ENCODE measurements at places on chromosomes 6 and 20.

GRCh38 chr6:142400495-142400894 is 98.7 kb downstream of the ADGRG6 start:
- no peak for DNase-seq

DNA sequence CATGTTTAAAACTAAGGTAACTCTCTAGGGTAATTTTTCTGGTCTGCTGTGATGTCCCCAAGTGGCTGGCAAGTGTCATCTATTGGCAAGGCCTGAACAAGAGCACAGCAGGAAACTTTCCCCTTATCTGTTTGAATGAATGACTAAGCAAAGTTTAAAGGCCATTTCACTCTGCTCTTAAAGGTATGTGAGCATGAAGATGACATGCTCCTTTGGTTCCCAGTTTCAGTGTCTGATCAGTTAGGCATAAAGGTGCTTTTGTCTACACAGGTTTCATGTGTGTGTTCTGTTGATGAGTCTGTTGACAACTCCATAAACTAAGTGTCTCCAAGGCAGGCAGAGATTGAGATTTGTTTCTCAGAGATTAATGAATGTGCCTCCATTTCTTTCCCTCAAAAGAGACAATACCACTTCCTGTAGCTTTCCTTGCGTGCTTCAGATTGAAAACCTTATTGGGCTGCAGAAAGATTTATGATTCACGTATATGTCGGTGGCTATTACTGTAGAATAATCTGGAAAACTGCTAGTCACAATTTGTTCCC is 83.9 kb downstream of the MAP3K7 start:
- DNase-seq, result no peak

GRCh38 chr20:43463527-43464218 is 6.0 kb downstream of the SRSF6 start:
- no peak for DNase-seq

DNA sequence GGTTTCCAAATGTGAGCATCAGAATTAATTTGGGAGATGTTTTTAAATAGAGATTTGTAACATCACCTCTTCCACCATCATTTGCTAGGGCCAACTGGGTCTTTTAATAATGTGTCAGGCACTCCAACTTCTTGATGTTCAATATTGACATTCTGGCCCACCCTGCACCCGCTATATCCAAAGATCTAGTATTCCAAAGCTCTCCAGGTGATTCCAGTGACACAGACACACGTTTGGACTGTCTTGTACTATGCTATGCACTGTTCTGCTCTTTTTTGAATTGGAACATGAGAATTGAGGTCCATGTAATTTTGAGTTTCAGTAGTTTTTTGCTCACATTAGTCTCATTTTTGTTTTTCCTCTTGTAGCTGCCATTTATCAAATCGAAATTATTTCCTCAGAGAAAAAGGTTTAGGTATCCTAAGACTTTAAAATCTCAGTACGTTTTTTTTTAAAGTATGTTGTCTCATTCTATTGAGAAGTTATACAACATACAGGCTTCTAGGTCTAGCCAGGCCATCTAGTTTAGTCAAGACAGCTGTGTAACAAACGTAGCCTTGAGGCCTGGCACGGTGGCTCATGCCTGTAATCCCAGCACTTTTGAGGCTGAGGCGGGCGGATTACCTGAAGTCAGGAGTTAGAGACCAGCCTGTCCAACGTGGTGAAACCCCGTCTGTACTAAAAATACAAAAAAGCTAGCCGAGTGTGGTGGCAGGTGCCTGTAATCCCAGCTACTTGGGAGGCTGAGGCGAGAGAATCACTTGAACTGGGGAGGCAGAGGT is 3.1 kb downstream of the BICRAL start:
- no peak for DNase-seq

DNA sequence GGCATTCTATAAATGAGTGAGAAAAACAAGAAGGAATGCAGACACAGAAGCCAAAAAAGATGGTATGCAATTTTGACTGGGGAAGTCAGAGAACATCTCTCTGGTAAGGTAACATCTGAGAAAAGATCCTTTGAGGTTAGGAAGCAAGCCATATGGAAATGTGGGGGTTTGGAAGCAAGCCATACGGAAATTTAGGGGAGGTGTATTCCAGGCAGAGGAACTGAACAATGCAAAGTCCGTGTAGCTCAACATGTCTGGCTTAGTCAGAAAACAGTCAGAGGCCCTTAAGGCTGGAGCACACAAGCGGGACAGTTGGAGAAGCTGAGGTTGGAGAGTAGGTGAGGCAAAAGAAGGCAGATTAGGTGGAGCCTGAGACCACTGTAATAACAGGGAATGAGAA is 35.3 kb downstream of the RALGAPA2 start:
- no peak for DNase-seq

GRCh38 chr6:79446006-79446405 is 91.2 kb downstream of the LCA5 start:
- no peak for DNase-seq

GRCh38 chr6:139927236-139927635 is 552.8 kb upstream of the CITED2 start:
- DNase-seq, result no peak

DNA sequence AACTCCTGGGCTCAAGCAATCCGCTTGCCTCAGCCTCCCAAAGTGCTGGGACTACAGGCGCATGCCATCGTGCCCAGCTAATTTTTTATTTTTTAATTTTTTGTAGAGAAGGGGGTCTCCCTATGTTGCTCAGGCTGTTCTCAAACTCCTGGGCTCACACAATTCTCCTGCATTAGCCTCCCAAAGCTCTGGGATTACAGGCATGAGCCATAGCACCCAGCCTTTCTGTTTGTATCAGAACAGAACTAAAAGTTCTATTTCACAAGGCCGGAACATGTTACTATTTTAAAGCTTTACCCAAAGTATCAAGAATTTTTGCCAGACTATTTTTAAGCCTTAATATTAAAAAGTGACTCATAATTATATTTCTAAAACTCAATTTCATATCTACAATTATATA is 42.4 kb downstream of the NDRG3 start:
- DNase-seq, result no peak

DNA sequence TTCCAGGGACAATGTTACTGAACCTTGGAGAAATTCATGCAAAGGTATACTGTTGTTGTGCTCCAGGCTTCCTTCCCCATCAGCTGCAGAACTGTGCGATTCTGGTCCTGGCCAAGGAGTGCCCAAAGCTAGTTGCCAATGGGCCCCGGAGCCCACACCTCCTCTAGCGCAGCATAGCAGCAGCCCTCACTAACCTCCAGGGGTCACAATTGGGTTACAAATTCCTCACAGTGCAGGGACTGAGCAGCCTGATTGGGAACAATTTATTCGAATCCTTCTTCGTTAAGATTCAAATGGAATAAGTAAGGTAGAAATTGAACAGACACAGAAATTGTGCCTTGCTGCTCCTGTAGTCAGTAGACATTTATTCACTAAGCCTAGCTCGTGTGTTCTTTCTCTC is 284.9 kb downstream of the PRKN start:
- no peak for DNase-seq

DNA sequence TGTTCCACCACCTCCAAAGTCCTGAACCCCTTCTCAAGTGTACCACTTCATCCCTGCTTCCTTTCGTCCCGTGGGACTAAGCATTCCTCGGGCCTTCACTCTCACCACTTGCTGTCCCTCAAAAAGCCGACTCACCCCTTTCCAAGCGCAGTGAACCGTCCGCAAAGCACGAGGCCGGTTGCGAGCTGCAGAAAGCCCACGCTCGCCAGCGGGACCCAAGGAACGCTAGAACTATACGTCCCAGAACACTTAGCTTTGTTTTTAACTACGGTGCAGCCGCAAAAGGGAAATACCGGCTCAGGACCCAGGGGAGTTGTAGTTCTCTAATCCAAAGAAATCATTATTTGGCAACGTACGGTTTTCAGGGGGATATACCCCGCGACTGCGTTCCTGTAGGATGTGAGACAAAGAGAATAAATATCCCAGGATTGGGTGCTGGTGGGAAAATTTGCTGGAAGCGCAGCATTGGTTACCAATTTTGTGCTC is 416 bp upstream of the POLR1H start:
- no peak for DNase-seq

DNA sequence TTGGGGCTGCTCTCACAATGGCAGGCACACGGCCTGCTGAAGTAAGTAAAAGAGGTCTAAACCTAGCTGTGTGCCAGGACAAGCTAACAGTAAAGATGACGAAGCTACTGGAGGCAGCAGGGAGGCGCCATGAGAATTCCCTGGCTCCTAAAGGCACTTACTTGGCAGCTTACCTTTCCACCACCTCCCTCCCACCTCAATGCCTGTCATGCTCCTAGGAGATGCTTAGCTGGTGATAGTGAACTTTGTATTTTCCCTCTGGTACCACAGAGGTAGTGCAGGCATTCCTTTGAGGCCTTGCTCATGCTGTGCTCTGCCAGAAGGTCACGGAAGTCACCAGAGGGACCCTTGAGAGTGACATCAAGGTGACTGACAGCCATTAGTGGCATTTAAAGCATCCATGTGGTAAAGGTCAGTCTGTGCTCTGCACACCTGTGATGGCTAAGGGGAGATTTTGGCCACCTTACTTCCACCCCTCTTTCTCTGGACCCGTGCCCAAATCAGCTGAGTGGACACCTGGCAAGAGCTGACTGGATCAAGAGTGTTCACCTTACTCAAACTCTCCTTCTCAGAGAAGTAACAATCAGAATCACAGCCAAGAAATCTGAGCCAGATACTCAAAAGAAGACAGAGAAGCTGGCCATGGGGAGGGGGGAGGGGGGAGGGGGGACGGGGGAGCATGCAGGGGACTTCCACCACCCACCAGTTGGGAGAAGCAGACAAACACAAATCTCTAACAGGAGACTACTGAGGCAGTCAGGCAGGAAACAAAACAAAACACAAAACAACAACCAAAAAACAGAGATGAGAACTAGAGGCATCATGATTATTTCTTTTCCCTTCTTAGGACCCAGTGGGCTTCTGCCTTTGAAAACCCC is 2.9 kb downstream of the FKBP1A start:
- DNase-seq, result no peak

GRCh38 chr6:110828396-110828795 is 13.1 kb upstream of the CDK19 start:
- DNase-seq, result no peak

DNA sequence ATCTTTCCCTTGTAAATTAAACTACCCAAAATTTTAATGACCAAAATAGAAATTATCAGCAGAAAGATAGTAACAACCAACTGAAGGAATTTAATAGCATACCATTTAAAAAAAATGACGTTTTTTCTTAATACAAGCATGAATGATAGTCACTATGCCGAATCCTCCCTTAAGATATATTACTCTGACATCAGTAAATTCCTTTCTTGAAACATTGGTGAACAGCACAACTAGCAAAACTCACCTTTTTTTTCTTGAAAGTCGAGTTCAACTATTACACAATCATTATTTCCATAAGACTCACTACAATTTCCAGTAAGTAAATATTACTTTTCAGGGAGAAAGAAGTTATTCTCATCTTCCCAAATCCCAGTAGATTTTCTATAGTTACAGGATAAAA is 433.2 kb downstream of the GRIK2 start:
- no peak for DNase-seq

DNA sequence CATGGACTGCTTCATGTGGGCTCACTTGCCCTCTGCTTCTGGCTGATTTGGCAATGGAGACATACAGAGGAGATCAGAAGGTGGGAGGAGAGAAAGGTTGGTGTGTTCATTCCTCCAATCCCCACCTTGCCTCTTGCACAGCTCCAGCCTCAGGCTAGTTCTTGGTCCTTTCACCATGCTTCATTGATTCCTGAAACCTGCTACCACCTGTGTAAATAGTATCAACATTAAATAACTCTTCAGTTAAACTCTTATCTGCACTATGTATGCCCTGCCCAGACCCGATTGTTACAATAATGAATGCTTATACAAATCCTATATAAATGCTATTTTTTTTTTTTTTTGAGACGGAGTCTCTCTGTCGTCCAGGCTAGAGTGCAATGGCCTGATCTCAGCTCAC is 174.5 kb downstream of the CD83 start:
- no peak for DNase-seq

- no peak for DNase-seq
These were observed 254.3 kb downstream of the BTBD3 start for GRCh38 chr20:12171923-12172524.

DNA sequence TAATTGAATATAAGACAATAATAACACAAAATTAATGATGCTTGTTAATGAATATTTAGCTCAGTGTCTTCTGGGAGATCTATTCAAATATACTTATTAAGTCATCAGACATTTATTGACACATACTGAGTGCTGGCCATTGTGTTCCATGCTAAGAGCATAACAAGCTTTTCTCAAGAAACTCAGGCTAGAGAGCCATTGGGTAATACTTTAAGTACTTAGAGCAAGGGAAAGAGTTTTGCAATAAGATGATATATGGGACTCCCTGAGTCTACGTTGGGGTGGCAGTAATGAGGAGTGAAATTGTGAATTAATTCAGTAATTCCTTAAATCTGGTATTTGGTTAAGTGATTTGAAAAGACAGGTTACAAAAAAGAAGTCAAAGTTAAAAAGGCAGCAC is 11.1 kb downstream of the TMEM200A start:
- DNase-seq, result no peak

GRCh38 chr6:135871878-135872277 is 20.4 kb downstream of the PDE7B start:
- DNase-seq, result no peak

DNA sequence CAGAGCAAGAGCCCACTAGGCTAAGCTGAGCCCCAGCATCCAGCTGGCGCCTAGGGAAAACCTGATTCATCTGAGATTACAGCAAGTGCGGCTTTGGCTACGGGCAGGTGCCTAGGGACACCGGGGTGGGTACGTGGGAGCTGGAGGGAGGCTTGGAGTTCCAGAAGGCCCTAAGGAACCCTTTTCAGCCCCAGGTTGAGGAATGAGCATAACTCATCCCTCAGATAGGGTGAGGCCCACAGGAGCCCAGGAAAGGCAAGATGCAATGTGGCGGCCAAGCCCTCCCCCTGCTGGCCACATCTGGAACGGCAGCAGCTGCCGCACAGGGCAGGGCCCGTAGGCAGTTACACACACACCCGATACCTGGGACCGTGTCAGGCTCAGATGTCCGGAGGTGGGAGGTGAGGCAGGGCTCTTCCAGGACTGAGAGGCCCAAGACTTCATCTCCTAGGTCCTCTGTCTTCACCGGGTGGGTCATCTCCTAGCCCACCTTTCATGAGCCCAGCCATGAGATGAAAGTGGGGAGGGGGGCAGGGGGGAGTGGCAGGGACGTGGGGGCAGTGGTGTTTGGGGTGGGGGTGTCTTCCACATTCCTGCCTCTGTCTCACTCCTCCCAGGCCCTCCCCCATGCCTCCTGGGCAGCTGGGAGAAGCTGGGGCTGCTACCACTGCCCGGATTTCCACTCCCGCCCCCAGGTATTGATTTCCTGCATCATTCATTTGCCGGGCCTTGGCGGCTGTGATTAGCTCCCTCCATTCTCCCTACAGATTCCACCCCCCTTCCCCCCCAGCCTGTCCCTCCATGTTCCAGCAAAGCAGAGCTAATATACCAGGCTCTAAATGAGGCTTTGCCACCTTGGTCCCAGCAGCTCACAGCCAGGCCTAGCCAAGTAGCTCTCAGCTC is 5.5 kb downstream of the MDGA1 start:
- no peak for DNase-seq

GRCh38 chr20:10763112-10763511 is 89.3 kb upstream of the JAG1 start:
- DNase-seq, result no peak

Measured in kidney epithelial cell (primary cell).